Caco-2 (cell line): ENCODE measurements at places on chromosomes 3 and 15. TPM values are rescaled to one million over a fixed set of nuclear protein-coding genes. Genes with fewer than 3 reads are reported as not detected.

Gene CYP8B1
- not detected in 2 replicates for total RNA-seq

Gene CACNA2D3
- 0.39 TPM in 1 of 2 replicates, not detected in the other for total RNA-seq

Gene AGBL1
- total RNA-seq = not detected in 2 replicates

Gene CTXN2
- total RNA-seq = not detected in 2 replicates

DNA sequence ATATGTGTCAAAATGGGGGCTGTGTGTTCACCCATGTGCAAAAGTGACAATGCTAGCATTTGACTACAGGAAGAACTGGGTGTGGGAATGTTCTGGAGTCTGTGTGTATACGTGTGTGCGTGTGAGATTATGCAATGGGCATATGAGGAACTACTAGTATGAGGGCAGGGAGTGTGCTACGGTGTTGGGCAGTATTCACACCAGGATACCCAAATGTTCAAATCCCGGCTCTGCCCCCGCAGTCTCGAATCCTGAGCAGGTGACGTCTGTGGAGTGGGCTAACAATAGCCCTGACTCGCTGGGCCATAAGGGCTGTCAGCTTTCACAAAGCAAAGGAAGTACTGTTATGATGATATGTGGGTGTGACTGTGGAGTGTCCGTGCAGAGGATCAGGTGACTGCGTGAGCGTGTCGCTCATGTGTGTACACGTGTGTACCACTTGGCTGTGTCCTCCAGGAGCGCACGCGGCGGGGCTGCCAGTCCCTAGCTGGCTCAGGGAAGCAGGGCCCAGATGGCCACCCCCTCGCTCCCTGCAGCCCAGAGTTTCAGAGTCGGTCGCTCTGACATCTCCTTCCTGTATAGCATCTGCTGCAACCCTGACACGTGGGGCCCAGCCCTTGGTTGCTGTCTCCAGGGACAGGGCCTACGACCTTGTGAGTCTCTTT, 27.2 kb downstream of the IQSEC1 start:
- no peak for DNase-seq
- H3K27ac ChIP-seq = no peak overlapping the region
- H3K36me3 ChIP-seq = no peaks in the 10 kb centered on the region
- no peak overlapping the region for H3K4me3 ChIP-seq
- no peaks in the 10 kb centered on the region for H3K4me1 ChIP-seq
- H3K27me3 ChIP-seq = no peaks in the 10 kb centered on the region

DNA sequence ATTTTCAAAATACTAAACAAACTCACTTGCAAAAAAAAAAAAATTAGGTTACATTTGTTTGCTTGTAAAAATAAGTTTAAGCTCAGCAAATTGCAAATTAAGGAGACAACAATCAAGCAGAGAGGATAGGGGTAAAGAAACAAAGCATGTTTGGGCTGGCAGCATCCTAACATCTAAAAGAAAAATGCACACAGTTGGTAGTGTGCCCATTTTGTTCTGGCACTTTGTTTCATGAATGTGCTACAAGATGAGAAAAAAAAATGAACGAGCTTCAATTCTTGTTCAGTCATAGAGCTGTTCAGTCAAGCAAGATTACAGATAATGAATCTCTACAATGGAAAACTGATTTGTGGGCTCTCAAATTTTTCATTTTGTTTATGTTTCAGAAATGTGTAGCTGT, 17.7 kb upstream of the ZBBX start:
- DNase-seq = no peak
- H3K27me3 ChIP-seq = no peaks in the 10 kb centered on the region
- H3K4me3 ChIP-seq = no peak overlapping the region
- no peaks in the 10 kb centered on the region for H3K36me3 ChIP-seq
- no peak overlapping the region for H3K27ac ChIP-seq

GRCh38 chr3:99506-99905, 97.1 kb upstream of the CHL1 start:
- H3K27ac ChIP-seq = no peak overlapping the region
- no peaks in the 10 kb centered on the region for H3K36me3 ChIP-seq
- no peak overlapping the region for H3K4me3 ChIP-seq
- H3K27me3 ChIP-seq = no peaks in the 10 kb centered on the region
- H3K4me1 ChIP-seq = no peaks in the 10 kb centered on the region

DNA sequence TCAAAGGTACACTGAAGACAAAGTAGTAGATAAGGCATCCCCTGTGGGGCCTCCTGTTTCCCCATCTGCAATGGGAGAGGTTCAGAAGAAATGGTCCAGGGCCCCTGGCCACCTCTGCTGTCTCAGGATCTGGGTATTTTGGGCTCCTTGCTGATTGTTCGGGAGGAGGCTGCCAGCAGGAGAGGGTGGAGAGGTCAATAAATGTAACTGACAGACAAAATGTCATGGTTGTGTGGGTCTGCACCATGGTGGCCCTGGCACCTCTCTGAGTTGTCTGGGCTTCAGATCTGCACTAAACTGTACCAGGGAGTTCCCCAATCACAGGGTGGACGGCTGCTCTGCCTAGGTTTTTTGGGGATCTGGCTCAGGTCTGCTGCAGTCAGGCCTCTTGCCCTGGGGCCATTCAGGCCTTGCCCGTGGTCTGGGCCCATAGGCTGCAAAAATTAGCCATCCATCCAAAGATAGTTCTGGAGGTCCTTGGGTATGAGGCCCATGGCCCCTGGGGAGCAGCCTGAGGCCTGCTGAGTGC, 7.4 kb downstream of the NBEAL2 start:
- no peak overlapping the region for H3K27ac ChIP-seq
- H3K27me3 ChIP-seq = no peaks in the 10 kb centered on the region
- DNase-seq = no peak
- H3K4me3 ChIP-seq = no peak overlapping the region
- H3K4me1 ChIP-seq = peaks cover 25% of the 10 kb centered on the region

DNA sequence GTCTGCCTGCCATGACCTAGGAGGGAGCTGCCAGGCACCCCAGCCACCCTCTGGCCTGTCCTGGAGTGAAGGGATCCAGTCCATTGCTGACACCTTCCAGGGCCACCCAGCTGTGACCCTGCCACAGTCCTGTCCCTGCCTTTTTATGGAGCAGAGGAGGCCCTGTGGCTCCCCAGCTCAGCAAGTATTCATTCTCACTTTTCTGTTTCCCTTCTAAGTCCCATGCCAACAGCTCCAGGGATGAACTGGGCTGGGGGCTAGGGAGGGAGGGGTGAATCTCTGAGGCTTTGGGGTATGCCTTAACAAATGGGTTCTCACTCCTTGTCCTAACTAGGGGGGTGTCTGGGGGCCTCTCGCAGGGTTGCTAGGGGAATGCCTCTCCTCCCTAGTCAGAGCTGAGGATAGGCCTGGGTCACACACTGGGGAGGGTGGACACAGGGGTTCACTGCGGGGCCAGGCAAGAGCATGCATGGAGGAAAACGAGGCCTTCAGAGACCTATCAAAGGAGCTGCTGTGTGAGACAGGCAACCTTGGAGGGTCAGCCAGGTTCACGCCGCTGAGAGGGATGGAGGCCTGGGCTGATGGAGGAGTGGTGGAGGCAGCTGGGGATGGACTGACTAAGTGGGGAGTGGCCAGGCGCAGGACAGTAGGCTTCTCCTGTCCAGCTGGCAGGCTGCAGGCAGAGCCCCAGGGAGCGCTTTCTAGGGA, 31.8 kb downstream of the EPHB3 start:
- H3K27ac ChIP-seq = no peak overlapping the region
- no peaks in the 10 kb centered on the region for H3K4me1 ChIP-seq
- H3K27me3 ChIP-seq = no peaks in the 10 kb centered on the region
- no peaks in the 10 kb centered on the region for H3K36me3 ChIP-seq
- DNase-seq = no peak
- no peak overlapping the region for H3K4me3 ChIP-seq

DNA sequence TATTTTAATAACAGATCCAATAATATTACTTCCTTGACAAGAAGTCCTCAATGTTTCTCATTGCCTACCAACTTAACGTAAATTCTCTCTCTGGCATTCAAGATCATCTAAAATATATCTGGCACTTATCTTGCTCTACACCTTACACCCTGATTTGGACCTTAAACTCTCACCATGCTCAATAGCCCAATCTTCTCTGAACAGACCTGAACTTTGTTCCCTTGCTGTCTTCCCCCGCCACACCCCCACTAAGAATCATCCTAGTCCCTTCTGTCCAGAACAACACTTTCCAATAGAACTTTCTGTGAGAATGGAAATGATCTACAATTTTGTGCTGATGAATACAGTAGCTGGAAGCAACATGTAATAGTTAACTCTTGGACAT, 44.9 kb downstream of the P2RY1 start:
- H3K27me3 ChIP-seq = peaks cover 1% of the 10 kb centered on the region; the same call in 1 of the 2 replicates
- peaks cover 7% of the 10 kb centered on the region; the same call in 1 of the 2 replicates for H3K4me1 ChIP-seq
- H3K36me3 ChIP-seq = no peaks in the 10 kb centered on the region
- H3K27ac ChIP-seq = no peak overlapping the region
- no peak for DNase-seq

- peaks cover 1% of the 10 kb centered on the region for H3K36me3 ChIP-seq
- H3K27ac ChIP-seq = no peak overlapping the region
- no peaks in the 10 kb centered on the region for H3K4me1 ChIP-seq
- no peaks in the 10 kb centered on the region for H3K27me3 ChIP-seq
- DNase-seq = no peak
These were observed 384.0 kb upstream of the TPM1 start for GRCh38 chr15:62658498-62658897.

DNA sequence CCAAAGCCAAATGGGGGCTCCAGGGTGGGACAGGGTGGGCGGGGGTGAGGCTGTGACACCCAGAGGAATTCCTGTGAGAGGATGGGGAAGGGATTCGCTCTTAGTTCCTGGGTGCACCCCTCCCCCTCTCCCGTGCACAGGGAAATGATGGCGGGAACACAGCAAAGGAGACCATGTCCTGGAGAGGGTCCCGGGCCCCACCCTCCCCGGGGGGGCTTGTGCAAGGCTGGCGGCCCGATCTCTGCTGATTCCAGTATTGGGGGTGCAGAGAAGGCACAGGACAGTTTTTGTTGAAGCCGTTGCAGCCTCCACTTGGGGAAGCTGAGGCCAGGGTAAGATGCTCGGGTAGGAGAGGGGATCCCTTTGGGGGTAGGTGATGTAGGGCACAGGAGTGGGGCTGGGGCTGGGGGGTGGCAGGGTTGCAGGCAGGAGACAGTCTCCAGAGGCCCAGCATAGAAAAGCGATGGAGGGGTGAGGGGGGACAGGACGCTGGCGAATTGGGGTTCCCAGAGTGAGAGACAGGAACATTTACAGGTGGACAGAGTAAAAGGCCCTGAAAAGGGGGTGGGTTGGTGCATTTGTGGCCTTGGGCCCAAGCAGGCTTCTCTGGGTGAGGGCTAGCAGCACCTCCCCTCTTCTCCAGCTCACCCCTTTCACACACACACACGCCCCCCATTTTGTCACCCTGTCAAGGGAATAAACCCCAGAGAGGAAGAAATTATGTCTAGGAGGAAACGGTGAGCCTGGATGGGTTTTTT, 38.5 kb downstream of the HMCES start:
- H3K27me3 ChIP-seq = no peaks in the 10 kb centered on the region
- H3K4me1 ChIP-seq = peaks cover 11% of the 10 kb centered on the region
- no peak overlapping the region for H3K27ac ChIP-seq
- H3K4me3 ChIP-seq = peak overlapping the region; percentile 96
- no peak for DNase-seq

GRCh38 chr15:36363335-36363734, 216.1 kb upstream of the CDIN1 start:
- no peaks in the 10 kb centered on the region for H3K27me3 ChIP-seq
- DNase-seq = no peak
- H3K27ac ChIP-seq = no peak overlapping the region
- H3K4me3 ChIP-seq = no peak overlapping the region
- no peaks in the 10 kb centered on the region for H3K4me1 ChIP-seq

DNA sequence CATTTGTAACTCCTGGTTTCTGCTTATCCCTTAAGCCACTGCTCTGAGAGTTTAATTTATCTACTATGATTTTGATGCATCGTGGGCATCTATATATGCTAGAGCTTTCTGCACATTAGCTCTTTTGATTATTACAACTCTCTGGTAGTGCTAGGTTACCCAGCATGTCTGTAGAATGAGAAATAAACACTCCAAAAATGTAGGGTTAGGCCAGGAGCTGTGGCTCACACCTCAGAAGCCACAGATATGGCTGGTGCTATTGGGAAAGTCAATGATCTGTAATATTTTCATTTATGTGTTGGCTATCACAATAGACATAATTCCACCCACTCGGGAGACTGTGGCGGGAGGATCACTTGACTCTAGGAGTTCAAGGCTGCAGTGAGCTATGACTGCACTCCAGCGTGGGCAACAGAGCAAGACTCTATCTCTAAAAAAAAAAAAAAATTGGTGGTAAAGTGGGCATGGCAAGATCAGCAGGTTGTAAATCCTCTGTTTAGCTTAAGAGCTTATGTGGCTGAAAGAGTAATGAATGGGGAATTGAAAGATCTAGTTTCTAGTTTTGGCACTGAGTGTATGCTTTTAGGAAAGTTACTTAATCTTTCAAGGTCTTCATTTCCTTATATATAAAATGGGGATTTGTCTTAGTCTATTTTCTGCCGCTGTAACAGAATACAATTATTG, 6.3 kb downstream of the TIGIT start:
- H3K4me3 ChIP-seq = no peak overlapping the region
- H3K4me1 ChIP-seq = no peaks in the 10 kb centered on the region
- no peak overlapping the region for H3K27ac ChIP-seq
- no peaks in the 10 kb centered on the region for H3K36me3 ChIP-seq

DNA sequence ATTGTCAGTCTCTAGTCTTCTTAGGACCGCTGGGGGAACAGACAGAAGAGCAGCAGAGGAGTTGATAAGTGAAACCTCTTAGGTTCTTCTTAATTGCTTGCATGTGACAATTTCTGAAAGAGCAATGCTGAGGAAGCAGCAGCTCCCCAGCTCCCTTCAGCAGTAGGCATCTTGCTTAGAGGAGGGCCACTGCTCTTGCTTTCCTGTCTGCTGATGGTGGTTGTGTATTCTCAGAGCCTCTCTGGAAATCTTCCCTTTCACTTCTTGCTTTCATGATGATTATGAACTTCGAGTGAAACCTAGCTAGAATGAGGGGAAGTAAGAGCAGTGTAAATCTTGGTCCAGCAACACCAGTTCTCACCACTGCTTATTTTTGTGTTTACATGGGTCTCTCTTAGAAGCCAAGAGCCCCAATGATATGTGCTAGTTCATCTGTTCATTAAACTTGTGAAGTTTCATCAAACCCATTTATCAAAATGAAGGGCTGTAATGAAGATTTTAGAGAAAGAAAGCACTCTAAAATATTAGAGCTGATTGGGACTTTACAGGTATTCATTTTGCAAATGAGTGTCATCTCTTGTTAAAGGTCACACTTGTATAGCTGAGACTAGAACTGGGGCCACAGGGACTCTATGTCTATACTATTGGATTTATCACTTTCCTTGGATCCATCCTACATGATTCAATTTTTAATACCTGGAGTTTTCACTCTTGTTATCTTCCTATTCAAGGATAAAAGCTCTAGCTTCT, 246.7 kb downstream of the LPP start:
- H3K4me1 ChIP-seq = peaks cover 5% of the 10 kb centered on the region; the same call in 1 of the 2 replicates
- H3K27me3 ChIP-seq = no peaks in the 10 kb centered on the region
- H3K36me3 ChIP-seq = no peaks in the 10 kb centered on the region
- H3K4me3 ChIP-seq = no peak overlapping the region

DNA sequence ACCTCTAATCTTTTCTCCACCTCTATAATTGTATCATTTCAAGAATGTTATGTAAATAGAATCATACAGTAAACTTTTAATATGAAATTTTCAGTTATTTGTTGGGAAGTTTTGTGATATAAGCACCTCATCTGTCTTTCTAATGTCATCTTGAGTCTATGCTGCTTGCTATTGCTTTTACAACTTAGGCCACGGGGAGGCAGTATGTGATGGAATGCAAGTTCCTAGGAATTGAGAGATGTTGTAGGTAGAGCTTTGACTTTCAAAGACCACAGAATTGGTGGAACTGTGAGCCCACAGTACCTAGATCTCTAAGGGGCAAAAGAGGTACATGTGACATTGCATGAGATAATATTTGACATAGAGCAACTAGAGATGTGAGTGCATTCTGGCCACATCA, 328.3 kb downstream of the MFSD1 start:
- no peaks in the 10 kb centered on the region for H3K36me3 ChIP-seq
- H3K4me3 ChIP-seq = no peak overlapping the region
- no peaks in the 10 kb centered on the region for H3K27me3 ChIP-seq
- no peak overlapping the region for H3K27ac ChIP-seq
